ENCODE measurements at places on chromosomes 6 and 20.

DNA sequence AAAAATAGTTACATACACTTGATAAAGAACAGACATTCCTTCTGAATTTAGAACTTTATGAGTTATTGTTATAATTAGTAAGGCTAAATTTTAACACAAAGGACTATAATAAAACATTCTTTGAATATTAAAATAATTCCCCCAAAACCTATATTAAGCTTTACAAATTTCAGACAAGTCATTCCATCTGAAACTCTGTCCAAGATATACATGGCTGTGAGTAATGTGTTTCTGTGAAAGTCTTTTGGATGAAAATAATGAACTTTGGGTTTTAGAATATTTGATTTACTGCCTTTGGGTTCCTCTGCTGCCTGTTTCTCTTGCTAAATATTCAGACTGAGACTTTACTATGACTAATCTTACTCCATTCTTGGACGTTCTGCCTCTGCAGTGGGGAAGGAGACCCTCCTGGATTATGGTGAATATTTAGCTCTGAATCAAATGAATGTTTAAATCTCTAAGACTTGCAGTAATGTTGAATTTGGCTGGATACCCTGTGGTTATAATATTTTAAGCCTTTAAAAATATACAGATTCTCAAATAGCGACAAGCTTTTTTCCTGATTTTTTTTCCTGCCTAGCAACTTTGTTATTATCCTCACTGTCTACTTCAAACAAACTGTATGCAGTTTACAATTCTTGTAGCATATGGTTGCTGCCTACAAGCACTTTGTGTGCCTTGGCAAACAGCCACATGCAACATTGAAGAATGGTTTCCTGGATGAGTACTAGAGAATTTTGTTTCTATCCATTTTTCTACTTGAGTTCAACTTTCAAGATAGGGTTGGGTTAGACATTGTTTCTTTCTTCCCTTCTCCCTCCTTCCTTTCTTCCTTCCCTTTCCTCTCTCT lies 51.4 kb downstream of the TXLNB start:
- peak; percentile 56 for DNase-seq

GRCh38 chr6:135002229-135002844 lies 52.3 kb downstream of the HBS1L start:
- no peak for DNase-seq

DNA sequence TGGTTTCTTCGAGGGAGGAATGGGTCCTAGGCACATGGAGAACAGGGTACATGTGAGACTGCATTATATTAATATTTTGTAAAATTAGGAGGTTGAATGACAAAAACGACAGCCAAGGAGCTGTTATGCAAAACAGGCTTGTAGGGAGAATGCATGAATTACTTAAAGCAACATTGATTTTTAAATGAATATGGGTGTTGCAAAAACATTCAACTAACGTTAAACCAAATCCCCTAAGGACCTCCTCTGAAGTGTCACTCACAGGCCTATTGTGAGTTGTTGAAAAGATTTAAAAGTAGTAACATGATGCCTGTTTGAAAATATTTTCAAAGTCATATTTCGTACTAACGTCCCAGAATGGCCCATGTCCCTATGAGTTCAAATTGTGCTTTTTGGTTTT lies 21.9 kb downstream of the FBXL4 start:
- DNase-seq: no peak

DNA sequence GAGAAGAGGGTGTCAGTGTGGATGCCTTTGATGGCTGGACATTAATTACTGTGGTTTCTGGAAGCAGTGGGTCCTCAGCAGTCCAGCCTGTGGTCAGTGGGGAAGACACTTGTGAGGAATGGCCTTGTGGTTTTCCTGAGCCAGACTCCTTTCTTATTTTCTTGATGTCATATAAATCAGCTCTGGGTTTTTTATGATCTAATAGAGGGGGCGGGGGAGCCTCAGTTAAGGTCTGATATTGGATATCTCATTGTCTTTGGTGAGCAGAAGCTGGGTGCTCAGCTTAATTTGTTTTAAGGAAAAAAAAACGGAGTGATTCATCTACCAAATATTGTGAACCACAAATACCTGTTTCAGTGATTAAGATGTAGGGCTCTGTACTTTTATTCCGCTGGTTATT lies 62.1 kb downstream of the OTOR start:
- DNase-seq: no peak

DNA sequence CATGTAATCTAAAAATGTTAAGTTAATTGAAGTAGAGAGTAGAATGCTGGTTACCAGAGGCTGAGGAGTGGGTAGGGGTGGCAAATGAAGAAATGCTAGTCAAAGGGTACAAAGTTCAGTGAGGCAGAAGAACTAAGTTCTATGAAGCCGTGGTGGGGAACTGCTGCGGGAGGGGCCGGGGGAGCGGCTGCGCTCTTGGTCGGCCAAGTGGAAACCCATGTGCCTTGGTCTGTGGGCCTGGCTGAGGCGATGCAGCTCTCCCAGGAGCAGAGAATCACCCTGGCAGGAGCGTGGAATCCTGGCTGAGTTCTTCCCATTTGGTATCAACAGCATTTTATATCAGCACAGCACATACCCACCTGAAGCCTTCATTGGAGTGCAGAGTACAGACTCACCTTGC lies 22.3 kb downstream of the TTLL2 start:
- no peak for DNase-seq

DNA sequence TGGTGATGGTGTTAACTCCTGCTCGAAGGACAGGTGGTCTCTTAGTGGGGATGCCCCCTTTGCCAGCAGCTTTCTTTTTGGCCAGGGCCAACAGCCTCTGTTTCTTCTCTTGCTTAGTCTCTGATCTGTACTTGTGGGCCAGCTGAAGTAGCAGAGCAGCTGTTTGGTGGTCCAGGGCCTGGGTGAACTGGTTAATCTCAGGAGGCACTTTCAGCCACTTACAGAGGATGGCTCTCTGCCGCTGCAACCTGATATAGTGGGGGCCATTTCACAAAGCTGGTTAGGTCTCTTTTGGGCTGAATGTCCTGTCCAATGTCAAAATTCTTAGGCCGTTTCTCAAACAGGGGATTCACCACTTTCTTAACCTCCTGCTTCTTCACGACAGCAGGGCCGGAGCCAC lies 23.2 kb upstream of the LOC128125822 start:
- no peak for DNase-seq

DNA sequence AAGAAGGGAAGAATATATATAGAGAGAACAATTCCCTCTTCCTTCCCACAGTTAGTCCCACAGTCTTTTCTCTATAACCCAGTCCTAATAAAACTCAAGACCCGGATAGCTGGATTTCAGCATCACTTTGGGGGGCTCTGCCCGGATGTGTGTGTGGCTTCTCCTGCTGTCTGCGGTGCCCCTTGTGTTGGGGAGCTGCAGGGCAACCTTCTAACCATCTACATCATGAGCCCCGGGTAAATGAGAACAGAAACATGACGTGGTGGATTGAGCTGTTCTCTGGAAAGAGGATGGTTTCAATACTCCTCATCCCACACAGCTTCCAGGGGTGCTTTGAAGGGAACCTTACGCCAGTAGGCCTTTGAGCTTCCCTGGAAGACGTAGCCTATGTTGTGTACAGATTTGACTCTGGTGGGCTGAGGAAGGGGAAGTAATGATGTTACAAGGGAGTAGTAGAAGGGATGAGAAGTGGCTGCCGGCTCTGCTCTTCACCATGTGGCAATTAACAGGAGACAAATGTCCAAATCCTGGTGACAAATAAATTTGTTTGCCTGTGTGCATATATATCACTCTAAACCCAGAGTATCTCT lies 13.5 kb upstream of the PRDM1 start:
- no peak for DNase-seq

GRCh38 chr6:32393665-32394420 lies 13.1 kb downstream of the BTNL2 start:
- no peak for DNase-seq

DNA sequence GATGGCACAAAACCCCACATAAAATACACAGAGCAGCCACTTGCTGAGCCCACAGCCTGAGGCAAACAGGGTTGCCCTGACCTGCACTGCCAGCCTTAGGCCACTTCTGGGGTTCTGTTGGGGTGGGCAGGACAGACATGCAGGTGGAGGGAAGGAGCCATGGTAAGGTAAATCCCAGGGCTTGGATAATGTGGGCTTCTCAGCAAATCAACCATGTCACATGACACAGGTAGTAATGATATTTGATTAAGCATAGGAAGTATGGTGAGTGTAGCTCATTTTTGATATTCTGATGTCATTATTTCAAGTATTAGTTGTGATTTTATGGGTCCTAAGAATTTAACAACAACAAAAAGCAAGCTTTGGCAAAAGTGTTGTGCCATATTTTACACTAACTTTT lies 124.6 kb downstream of the FOXA2 start:
- no peak for DNase-seq
